ENCODE measurements at places on chromosomes 4 and X.
A peak's percentile ranks its signal among the peaks of the same experiment; 100 is the strongest.

GRCh38 chrX:24173115-24173847 lies 23.8 kb downstream of the ZFX start:
- DNase-seq = no peak

DNA sequence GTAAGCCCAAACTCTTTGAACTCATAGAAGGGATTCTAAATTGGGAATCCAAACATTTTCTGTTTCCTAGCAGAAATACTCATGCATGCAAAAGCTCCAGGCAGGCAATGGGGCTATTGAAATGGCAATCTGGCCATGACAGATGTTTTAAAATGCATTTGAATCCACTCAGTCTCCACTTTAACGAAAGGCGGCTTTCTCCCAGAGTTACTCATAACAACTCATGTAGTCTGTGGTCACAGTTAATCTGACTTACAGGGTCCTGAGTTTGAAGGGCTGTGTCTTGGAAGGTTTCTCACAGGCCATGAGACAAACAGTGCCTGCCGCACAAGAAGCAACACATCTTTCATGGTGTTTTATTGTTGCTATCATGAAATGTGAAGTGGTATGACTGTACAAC lies 185.7 kb downstream of the AMELX start:
- no peak for DNase-seq

GRCh38 chrX:106150701-106151100 lies 17.4 kb upstream of the PWWP3B start:
- no peak for DNase-seq

DNA sequence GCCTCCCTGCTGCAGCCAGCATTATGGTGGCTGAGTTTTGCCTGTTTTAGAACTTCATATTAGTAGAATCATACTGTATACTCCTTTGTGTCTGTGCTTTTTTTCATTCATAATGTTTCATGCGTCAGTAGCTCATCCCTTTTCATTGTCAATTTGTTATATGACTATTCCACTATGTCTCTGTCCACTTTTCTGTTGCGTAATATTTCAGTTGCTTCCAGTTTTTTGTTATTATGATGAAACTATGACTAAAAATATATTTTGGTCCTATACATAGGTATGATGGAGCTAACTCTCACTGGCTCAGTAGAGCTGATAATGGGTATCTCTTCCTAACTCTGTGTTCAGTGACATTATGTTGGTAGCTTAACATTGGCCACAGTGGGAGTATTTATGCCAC lies 48.3 kb downstream of the DMP1 start:
- no peak for DNase-seq

- DNase-seq = no peak
Measured at GRCh38 chr4:163166041-163166579, 580 bp downstream of the NAF1 start.

DNA sequence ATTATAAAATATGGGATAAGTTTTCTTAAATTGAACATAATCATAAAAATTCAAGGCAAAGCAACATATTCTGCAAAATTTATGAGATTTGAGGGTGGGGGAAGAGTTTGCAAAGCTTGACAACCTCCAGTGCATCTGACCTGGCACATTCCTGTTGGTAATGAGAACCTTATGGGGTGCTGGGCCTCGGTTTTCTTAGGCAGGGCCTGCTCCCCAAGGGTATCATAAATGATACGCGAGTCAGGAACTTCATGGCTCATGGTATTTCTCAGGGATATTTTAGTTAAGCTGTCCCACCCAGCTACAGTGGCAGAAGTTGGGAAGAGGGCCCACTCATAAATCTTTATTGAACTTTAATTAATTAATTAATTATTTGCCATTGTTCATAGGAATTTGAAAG lies 13.2 kb downstream of the AFF2 start:
- no peak for DNase-seq

DNA sequence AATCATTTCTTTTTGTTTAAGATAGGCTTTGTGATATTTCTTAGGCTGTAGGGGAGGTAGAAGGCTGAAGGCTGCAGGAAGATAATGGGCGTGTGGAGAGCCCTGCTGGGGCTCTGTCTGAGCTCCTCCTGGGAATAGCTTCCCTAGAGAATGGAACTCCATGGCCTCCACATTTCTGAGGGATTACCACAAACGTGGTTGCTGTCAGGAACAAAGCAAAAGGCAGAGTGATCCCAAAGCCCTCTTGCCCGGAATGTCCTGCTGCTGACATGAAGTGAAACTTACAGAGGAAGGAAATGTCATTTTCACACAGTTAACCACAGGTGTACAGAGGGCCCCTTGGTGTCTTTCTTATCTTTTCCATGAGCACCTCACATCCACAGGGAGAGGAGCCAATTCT lies 89.3 kb downstream of the DDIT4L start:
- DNase-seq = no peak

GRCh38 chr4:66273110-66273509 lies 602.8 kb upstream of the EPHA5 start:
- DNase-seq = no peak

DNA sequence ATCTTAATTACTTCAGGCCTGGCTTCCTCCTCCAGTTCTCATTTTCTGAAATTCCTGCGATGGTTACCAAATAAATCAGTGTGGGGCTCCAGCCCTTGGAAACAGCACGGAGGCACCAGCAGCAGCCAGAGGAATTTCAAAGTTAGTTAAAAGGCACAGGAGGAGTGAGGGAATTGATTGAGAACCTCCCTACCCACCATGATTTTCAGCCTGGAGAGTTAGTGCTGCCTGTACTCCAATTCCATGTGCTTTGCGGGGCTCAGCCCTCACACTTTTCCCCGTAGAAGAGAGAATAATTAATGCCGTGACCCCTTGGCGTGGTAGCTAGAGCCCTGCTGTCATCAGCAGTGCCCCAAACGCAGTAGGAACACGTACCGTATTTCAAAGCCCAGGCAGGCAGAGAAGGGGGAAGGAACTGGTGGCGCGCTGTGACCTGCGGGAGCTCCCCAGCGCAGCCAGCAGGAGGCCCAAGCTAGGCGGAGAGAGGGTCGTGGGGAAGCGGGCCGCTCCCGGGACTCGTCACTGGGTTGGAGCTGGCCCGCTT lies 84.0 kb upstream of the IGFBP7 start:
- DNase-seq = no peak

- no peak for DNase-seq
Measured at GRCh38 chr4:108053251-108053711, 63.6 kb downstream of the HADH start.

- no peak for DNase-seq
Measured at GRCh38 chr4:6812766-6813165, 30.2 kb downstream of the KIAA0232 start.

DNA sequence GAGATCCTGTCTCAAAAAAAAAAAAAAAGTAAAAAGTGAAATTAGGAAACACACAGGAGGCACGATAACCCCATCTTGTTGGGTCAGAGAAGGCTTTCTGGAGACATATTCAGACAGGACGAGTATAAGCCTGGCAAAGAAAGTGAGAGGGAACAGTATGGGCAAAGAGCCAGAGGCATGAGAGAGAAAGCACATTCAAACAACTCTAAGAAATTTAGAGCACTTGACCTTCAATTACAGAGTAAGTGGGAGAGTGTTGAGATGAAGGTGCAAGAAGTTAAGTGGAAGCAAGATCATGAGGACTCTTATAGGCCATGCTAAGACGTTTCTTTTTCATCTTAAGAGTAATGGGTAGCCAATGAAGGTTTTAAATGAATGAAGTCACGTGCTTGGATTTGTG lies 70.4 kb downstream of the ELOVL6 start:
- no peak for DNase-seq

DNA sequence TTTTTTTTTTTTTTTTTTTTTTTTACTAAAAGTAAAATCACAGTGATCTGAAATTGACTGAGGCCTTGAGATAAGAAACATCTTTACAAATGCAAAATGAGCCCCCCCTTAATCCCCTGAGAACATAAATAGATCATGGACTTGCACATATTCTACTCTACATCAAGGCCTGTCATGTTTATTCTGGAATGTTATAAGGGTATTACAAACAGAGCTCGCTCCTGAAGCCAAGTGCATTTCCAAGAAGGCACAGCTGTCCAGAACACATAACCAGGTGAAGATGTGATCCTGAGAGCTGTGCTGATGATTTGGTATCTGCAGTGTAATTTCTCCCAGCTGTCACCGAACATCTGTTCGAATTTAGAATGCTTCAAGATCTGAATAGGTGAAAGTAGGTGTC lies 384.5 kb downstream of the GPAT3 start:
- DNase-seq = no peak

GRCh38 chr4:7120341-7120740 lies 52.5 kb upstream of the GRPEL1 start:
- DNase-seq = no peak

GRCh38 chr4:5924461-5925125 lies 31.7 kb upstream of the CRMP1 start:
- no peak for DNase-seq

GRCh38 chr4:125780747-125781146 lies 466.0 kb downstream of the FAT4 start:
- DNase-seq = no peak

- peak; percentile 33 for DNase-seq
Measured at GRCh38 chr4:123603165-123603564, 206.6 kb downstream of the SPRY1 start.

- no peak for DNase-seq
Measured at GRCh38 chr4:130738233-130738632, 1642.3 kb downstream of the C4orf33 start.

DNA sequence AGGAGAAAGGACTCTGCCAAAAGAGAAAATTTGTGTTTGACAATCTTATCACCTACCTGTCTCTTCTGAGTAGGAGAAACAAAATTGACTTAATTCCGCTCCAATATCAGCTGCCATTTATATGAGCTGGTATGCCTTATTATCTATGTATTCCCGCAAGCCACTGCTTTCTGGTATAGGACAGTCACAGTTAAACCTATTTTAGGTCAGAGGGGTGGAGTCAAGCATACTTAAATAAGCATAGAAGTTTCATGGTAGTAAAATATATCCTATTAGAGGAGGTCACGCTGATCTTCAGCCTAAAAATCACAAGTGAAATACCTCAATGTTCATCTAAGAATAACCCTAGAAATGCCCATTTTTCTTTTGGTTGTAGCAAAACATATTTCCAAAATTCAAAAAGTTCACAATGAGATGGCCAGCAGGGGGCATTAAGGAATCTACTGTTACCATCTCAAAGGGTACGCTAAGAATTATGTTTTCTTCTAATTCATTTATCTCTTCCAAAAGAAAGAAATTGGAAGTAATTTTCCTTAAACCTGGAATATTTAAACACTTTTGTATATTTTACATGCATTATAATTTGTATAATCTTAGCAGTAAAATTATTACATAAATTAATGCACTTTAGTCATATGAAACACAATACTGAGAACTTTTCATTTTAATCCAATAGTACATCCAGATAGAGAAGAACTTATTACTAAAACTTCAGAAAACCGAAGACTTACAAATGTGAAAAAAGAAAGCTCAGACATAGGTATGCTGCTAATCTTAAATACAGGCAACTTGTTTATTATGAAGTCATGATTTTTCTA lies 10.5 kb downstream of the PPAT start:
- no peak for DNase-seq

DNA sequence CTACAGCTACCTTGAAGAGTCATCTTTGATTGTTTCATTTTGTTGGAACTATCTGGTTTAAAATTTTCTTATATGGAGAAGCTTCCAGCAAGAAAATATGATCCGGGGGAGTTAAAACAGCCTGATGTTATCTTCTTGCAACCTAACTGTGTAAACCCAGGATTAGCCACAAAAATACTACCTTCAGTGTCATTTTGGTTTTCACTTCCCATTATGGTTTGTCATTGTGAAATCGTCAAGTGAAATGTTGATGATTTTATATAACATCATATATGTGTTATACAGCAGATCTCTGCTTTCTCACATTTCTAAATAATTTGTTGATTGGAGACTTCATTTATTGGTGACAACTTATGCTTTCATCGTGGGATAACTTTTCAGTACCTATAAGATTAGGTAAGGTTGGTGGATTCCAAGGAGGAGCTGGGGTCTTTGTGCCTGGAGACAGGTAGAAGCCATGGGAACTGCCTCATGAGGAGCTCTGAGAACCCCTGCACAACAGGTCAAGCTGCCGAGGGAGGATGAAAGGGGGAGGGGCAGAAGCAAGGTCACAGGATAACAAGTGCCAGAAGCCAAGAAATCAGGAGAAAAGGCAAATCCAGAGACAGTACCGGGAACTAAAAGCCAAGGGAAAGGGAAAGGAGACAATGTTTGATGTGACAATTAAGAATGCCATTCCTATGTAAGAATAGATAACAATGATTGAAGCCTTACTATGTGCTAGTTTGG lies 7.2 kb downstream of the ARHGAP24 start:
- no peak for DNase-seq

- DNase-seq = no peak
Measured at GRCh38 chrX:109281483-109282275, 200.2 kb downstream of the GUCY2F start.

DNA sequence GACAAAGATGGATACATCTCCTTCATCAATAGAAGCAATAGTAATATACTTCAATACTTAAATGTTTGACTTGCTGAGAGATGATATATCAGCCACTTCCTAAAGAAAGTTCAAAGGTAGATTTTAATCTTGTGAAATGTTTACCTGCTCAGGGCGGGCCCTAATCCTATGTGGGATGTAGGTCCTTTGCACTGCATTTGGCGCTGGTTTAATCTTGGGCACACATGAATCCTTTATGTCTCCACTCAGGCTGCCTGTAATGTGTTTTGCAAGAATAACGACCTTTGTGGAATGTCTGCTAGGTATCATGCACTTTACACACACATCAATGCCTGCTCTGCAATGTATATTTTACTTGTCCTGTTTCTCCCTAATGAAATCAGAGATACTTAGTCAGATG lies 368.7 kb downstream of the GBA3 start:
- DNase-seq = no peak

GRCh38 chrX:139844163-139844562 lies 88.7 kb downstream of the ATP11C start:
- no peak for DNase-seq

Data from fibroblast of the conjunctiva (primary cell).